ENCODE measurements at places on chromosomes 4 and X. TPM values are rescaled to one million over a fixed set of nuclear protein-coding genes. Genes with fewer than 3 reads are reported as not detected.

- DNase-seq, result no peak
These were observed 54.8 kb downstream of the DHX15 start for GRCh38 chr4:24529555-24529954.

DNA sequence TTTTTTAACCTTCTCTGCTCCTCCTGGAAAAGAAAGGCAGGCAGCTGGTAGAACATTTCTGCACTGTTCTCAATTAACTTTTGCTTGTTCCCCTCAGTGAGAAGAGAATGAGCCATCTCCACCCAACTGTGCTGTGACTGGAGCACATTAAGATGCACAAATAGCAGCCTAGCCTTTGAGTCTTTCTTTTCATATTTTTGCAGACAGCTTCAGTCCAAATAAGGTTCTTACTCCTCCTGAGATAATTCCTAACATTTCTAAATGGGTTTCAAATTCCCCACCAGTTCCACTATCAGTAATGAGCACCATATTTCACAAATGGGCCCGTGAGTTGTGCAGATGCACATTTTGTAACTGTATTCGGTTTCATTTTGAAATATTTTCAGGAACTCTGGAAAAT lies 118.6 kb downstream of the SPCS3 start:
- no peak for DNase-seq

- DNase-seq, result no peak
These were observed 45.1 kb upstream of the CDX4 start for GRCh38 chrX:73401591-73402266.

DNA sequence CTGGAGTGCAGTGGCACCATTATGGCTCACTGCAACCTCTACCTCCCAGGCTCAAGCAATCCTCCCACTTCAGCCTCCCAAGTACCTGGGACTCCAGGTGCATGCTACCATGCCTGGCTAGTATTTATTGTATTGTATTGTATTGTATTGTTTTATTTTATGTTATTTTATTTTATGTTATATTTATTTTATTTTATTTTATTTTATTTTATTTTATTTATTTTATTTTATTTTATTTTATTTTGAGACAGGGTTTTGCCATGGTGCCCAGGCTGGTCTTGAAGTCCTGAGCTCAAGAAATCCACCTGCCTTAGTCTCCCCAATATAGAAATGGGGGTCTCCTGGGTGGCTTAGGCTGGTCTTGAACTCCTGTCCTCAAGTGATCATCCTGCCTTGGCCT lies 42.6 kb downstream of the ELF2 start:
- no peak for DNase-seq

- no peak for DNase-seq
These were observed 98.0 kb downstream of the RELL1 start for GRCh38 chr4:37588150-37588549.

F9 gene
- not detected for total RNA-seq

ASMT gene
- total RNA-seq, result under 0.01 TPM

- peak; percentile 10 for DNase-seq
These were observed 192.2 kb upstream of the LEF1 start for GRCh38 chr4:108360754-108361445.

GRCh38 chr4:3630136-3630597 lies 97.9 kb upstream of the LRPAP1 start:
- no peak for DNase-seq

GRCh38 chr4:146930673-146931072 lies 15.0 kb downstream of the TTC29 start:
- DNase-seq, result no peak

DNA sequence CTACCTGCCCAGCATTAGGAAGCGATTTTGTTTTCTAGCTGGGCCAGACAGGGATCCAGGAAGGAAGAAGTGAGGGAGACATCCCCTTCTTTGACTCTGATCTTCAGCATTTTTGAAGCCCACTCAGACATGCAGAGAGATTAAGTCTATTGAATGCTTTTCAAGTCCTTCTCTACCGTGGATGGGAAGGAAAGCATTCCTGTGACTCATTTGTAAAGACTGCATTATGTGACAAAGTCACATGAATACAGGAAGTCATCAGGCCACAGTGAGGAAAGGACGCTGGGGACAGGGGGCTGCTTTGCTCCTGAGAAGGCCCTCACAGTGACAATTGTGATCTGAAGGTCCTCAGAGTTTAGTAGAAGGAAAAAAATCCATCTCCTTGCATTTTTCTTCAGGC lies 67.4 kb upstream of the GBA3 start:
- no peak for DNase-seq

SPANXD gene
- total RNA-seq, result not detected

TCEAL2 gene
- not detected for total RNA-seq

GRCh38 chrX:129925305-129926092 lies 19.5 kb downstream of the UTP14A start:
- peak; percentile 69 for DNase-seq

- no peak for DNase-seq
These were observed 44.5 kb downstream of the TRIM2 start for GRCh38 chr4:153248641-153249198.

DNA sequence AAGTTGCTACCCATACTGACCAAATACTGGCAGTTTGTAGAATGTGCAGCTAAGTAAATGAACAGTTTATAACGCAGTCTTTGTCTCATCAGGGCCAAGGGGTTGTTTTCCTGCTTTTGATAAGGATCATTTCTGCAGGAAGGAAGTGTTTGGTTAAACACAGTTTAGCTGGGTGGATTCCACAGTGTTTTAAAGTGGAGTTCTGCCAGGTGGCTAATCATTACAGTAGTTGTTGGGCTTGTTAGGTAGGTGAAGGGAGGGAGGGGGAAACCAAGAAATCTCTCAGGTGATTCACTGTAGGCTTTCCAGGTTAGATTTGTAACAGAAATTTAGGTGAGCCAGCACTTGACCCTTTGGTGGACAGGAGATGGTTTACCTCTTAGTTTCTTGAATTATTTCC lies 58.1 kb downstream of the FNIP2 start:
- peak; percentile 77 for DNase-seq

DNA sequence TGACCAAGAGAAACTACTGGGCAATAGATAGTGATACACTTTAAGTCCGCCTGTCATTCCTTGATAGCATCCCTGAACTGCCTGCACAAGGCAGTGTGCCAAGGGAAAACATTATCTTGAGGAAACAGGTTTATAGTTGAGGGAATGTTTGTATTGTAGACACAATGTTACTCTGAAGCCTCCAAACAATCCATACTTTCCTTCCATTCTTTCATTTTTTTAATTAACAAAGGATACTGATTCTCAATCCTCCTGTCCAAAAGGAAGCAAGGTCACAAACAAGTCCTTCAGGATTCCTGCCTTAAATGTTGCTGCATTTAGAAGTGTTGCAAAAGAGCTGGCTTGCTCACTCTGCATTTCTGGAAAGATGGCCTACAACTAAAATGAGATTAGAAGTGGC lies 61.7 kb upstream of the PRSS48 start:
- peak; percentile 10 for DNase-seq

- no peak for DNase-seq
These were observed 51.7 kb upstream of the OTUD4 start for GRCh38 chr4:145231906-145232700.

- DNase-seq, result no peak
These were observed 78.7 kb downstream of the PRKG2 start for GRCh38 chr4:81136161-81136905.

APLN gene
- under 0.01 TPM for total RNA-seq

NAT8L gene
- total RNA-seq, result not detected

- DNase-seq, result no peak
These were observed 106.9 kb upstream of the ACSL4 start for GRCh38 chrX:109839694-109840567.

CYBB gene
- not detected for total RNA-seq

AP1S2 gene
- total RNA-seq, result 16.3 TPM

DNA sequence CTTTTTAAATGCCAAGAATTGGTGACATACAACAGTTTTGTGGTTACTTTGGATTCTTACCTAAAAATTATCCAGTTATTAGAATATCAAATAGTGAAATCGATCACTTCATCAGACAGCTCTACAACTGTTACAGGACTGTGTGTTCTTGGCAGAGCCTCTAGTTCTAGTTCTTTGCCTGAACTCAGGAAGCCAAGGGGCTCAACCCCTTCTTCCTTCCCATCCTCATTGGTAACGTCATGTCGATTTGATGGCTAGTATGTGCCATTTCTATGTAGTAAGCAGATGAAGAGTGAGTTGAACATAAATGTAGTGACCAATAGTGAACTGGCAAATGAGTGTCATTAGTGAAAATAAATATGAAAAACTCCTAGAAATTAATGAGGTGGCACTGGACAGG lies 59.4 kb upstream of the LIMCH1 start:
- DNase-seq, result no peak

DNA sequence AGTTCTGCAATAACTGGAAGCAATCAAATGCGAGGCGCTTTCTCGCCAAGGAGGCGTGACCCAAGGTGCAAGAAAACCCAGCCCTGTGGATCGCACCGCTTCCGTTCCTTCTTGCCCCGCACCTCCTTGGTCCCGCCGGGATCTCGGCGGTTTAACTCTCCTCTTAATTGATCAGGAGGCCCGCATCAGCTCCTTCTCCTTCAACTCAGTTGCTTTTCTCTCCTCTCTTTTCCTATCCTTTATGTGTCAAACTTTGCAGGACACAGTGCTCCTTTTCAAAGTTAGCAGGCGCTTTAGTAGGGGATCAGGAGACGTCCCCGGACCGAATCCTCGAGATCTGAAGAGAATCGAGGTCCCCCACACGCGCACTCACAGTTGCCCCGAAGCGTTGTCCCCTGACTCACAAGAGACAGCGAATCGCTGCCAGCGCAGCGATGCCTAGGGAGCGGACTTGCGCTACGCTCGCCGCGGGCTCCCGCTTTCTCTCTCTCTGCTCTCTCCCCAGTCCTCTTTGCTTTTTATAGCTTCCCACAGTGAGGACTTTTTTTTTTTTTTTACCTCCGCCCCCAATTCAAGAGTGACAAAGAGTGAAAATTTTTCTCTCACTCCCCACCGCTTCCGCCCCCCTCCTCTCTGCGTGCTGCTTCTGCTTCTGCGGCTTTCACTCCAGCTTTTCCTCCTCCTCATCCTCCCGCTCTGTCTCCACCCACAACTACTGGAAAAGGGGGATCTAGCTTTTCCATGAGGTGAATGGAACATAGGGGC lies at the start of gene DKK2:
TSS of gene DKK2 (minus strand) at position 495 of the 765 bp plus-strand sequence. CDS start 722 bp downstream, outside the sequence.
- peak; percentile 27 for DNase-seq

- no peak for DNase-seq
These were observed at the start of gene GPC4 for GRCh38 chrX:133415276-133416105. GPC4 (minus strand) TSS chrX:133415489; CDS start chrX:133414965, 524 bp downstream.

HSFX2 gene
- total RNA-seq, result not detected

DNA sequence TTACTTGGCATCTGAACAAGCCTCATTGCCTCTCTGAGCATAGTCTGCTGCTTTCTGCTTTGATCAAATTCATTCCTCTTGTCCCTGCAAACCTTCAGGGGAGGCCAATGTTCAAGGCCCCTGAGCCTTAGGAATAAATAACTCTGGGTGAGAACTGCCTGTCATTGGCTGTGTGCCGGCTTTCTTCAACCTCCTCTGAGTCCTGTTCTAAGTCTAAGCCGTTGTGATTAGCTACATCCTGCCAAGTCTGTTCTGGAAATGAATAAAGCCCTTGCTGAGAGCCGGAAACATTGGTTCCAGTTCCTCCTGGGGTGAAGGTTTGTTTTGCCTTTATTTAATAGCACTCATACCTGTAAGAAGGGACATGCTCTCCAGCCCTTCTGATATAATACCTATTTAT lies 13.8 kb downstream of the RNF4 start:
- DNase-seq, result no peak

IL1RAPL2 gene
- total RNA-seq, result 0.13 TPM

TMPRSS11B gene
- 0.79 TPM for total RNA-seq

DNA sequence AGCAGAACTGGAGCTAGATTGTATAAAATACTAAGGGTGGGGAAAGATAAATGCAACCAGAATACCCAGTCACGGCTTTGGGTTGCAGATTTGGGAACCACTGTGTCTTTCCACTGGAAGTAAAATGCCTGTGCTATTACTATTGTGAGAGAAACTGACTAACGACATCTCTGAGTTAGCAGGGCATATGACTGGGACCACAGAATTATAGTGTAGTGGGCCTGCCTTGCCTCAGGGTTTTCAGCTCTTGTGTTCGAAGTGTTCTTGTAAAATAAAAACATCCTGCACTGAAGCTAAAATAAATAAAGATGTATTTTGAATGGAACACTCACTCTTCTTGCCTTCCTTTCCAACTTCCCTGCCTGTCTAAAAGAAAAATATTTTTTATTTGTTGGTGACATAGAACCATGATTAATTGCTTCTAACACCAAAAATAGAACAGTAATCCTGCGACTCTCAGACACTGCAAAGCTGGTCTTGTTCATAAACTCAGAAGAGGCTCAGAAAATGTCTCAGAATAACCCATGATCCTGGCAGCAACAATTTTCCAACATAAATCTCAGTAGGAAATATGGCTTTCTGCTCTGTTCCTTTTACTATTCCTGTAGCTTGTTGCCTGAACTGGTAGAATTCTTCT lies 104.2 kb downstream of the FAM47B start:
- DNase-seq, result no peak

PLAC8 gene
- 4.4 TPM for total RNA-seq

GRCh38 chr4:103996064-103996463 lies 276.3 kb upstream of the TACR3 start:
- DNase-seq, result peak; percentile 69

GRCh38 chrX:652341-652741 lies 21.8 kb downstream of the SHOX start:
- no peak for DNase-seq
